ENCODE measurements at places on chromosomes 1 and 21.

- no peak for DNase-seq
These were observed 1.2 kb downstream of the TNFRSF8 start for GRCh38 chr1:12064073-12064969.

GRCh38 chr1:38834937-38835827, 24.4 kb downstream of the RRAGC start:
- peak; percentile 69 for DNase-seq

DNA sequence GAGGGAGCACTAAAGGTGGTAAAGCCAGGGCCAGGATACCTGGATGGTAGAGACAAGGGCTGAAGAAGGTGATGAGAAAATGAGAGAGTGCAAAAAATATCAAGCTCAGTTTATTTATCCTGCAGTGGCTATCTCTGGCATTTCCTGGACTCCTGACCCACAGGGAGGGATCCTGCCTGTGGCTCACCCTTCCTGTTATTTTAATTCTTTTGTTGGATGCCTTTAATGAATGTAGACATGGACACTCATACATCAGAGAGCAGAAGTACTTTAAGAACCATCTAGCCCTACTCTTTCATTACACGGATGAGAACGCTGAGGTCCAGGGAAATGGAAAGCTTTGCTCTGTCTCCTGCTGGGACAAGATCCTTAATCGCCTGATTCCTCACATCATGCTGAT, 20.6 kb downstream of the JUN start:
- no peak for DNase-seq

DNA sequence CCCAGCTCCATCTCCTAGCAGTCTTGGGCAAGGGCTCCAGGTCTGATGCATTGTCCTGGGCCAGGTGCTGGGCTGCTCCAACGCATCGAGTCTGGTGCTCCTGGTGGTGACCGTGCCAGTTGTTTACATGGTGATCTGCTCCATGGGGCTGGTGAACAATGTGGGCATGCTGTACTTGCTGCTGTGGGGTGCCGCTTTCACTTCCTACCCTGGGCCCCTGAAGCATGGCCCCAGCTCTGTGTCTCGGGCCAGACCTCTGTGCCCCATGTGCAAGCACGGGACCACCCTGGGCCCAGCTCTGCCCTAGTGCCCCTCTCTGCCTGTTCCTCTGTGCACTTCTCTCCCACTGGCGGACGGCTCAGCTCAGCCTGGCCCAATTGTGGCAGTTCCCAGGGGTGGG, 119.4 kb downstream of the MAST2 start:
- no peak for DNase-seq

GRCh38 chr1:181044449-181044966, 10.7 kb downstream of the MR1 start:
- DNase-seq = no peak

DNA sequence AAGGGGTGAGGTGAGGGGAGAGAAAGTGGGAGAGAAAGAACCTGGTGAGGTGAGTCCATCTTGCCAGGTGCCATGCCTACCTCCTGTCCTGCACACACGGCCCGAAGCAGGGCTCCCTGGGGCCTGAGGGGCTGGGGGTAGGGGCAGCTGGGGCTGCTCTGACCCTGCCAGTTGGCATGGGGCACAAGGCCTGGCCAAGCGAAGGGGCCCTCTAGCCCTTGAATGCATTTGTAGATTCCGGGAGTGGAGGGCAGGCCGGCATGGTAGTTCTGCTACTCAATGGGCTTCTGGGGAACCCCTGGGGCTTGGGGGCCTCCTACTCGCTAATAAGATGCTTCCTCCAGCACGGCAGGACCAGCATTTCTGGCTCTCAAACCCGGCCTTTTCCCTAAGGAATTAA, 3.6 kb upstream of the PRDM16 start:
- no peak for DNase-seq

DNA sequence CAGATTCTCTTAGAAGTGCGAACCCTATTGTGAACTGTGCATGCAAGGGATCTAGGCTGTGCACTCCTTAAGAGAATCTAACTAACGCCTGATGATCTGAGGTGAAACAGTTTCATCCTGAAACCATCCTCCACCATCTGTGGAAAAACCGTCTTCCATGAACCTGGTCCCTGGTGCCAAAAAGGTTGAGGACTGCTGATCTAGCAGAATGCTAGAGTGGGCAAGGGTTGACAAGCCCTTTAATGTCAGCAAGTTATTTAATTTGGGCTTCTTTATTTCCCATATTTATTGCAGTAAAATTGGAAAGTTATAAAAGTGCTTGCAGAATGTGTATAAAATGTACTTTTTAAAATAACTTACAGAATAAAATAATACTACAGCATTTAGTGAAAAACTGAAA, 26.4 kb downstream of the ALG14 start:
- DNase-seq = no peak

DNA sequence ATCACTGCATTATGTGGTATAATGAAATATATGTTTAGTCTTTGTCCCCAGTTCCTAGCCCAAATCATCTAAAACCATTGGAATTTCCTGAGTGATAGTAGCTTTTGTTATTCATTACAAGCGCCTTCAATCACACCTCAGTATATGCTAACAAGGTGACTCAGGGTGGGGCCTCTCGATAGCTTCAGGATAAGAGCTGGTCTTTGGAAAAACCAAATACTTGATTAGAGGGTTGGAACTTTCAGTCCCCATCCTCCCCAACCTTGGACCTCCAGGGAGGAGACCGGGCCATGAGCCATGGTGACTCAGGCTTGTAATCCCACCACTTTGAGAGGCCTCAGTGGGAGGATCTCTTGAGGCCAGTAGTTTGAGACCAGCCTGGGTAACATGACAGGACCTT, 5.1 kb upstream of the BRDT start:
- no peak for DNase-seq

GRCh38 chr1:53654216-53655210, 84.5 kb downstream of the GLIS1 start:
- no peak for DNase-seq

GRCh38 chr1:111671852-111672251, 52.3 kb downstream of the RAP1A start:
- DNase-seq = no peak

- DNase-seq = no peak
These were observed 1.3 kb downstream of the CADM3 start for GRCh38 chr1:159172614-159173291.

- DNase-seq = no peak
These were observed 25.2 kb downstream of the PROK1 start for GRCh38 chr1:110476028-110476765.

GRCh38 chr1:6245869-6246496, 2.0 kb downstream of the HES3 start:
- DNase-seq = peak; percentile 71

GRCh38 chr21:33402001-33402979, 923 bp upstream of the IFNGR2 start:
- no peak for DNase-seq

- no peak for DNase-seq
These were observed 559.3 kb upstream of the USP24 start for GRCh38 chr1:55774446-55774845.

GRCh38 chr1:5424802-5425703, 567.2 kb downstream of the NPHP4 start:
- DNase-seq = no peak

GRCh38 chr21:44382536-44382935, 29.1 kb downstream of the TRPM2 start:
- no peak for DNase-seq

GRCh38 chr21:16076465-16076864, 346.7 kb downstream of the USP25 start:
- DNase-seq = no peak

DNA sequence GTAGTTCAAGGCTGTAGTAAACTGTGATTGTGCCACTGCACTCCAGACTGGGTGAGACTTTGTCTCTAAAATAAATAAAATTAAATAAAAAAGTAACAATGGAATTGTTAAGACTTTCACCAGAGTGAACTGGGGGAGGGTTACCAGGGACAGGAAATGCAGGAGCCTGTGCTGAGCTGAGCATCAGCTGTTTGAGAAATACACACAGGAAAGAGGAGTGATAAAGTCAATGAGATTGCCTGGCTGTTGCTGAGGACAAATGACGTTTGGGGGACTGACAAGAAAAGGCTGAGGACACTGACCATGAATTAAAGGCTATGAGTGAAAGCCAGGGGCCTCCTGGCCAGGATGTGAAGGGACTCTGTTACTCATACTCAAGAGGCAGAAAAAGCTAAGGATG, 226.3 kb downstream of the SETD4 start:
- DNase-seq = no peak

GRCh38 chr1:77652970-77653516, 29.4 kb downstream of the ZZZ3 start:
- DNase-seq = no peak

GRCh38 chr1:64878931-64879611, 87.3 kb downstream of the JAK1 start:
- DNase-seq = no peak

- no peak for DNase-seq
These were observed 275.2 kb downstream of the COL11A1 start for GRCh38 chr1:102833151-102833550.

- no peak for DNase-seq
These were observed 19.5 kb upstream of the SH2D2A start for GRCh38 chr1:156836041-156836654.

GRCh38 chr1:105608713-105609112, 1447.8 kb upstream of the PRMT6 start:
- DNase-seq = peak; percentile 12

DNA sequence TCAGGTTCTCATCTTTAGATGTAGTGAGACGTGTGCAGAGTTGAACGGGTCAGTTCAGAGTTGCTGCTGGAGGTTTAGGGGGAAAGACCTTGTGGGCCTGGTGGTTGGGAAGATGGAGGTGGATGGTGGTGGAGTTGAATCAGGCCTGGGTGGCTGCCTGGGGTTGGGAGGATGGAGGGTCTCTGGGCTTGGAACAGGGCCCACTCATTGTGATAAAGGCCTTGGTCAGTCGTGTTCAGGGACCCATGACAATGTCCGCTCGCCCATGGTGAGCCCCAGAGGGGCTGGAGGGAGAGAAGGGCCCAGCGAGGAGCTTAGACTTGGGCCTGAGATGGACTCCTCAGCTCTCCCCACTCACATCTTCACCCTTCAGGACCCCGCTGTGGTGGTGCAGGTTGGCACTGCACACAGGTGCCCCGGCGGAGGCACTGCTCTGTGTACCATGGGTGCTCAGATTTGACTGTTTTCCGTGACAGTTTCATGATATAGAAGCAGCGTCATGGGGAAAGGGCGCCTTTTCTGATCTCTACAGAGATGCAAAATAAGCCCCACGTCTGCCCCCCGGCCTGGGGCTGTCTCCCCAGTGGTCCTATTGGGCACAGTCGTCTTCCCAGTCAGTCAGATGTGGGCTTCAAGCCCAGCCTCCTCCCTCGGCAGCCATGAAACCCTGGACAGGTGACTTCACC, 39.2 kb downstream of the DISP3 start:
- no peak for DNase-seq

DNA sequence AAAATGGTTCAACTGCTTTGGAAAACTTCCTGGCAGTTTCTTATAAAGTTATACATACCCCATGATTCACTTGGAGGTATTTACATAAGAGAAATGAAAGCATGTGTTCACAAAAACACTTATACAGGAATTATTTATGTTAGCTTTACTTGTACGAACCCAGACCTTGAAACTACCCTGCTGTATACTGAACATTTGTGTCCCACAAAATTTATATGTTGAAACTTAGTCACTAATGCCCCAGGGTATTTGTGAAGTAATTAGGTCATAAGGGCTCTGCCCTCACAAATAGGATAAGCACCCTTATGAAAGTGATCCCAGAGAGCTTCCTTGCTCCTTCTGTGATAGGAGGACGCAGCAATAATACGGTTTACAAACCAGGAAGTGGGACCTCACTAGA, 42.7 kb upstream of the B3GALT2 start:
- DNase-seq = no peak

DNA sequence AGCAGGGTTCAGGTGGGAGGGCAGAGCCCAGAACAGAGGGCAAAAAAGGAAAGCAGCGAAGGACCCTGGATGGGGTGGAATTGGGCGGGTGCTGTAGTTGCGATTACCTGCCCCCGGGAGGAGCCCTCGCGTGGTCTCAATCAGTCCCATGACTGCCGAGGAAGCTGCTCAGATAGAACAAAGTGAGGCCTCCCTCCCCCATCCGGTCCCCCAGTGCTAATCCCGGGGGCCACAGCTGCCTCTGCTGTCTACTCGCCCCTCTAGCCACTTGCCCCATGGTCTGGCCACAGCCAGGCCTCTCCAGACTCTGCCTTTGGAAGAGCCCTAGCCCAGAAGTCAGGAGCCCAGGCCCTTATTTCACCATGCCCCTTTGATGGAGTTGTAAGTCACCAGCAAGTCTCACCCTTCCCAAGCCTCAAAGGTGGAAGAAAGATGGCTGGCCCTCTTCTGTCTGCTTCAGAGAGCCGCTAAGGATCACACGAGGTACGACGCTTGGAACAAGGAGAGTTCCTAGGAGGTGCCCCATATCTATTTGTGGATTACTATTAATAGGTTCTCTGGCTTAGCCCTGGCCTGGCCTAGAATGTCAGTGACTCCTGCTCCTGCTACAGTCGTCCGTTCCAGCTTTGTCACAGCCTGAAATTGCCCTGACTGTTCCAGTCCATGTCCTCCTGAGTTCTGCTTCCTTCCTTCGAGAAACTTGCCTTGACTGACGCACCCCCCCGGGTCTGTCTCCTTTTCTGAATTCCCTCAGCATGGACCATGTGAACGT, 16.4 kb downstream of the ECHDC2 start:
- DNase-seq = peak; percentile 79

- DNase-seq = no peak
These were observed 37.2 kb downstream of the EPHA2 start for GRCh38 chr1:16118706-16119105.

DNA sequence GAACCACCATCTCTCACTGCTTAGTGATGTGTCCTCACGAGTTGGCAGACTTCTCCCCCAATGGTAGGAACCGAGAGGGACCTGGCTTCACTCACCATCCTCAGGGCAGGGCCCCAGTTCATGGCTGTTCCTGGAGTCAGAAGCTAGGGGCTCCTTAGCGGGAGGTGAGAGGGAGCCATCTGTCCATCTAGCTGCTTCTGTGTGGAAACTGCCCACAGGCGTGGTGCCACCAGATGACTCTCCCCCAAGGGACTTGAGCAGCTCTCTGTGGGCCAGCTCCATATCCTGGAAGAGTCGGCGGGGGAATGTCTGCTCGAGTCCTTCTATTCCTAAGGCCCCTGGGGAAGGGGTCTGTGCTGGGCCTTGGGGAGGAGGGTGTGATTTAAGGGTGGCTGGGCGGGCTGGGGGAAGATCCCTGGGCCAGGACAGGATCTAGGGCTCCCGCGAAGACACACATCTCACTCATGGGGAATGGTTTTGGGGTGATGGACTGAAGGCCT, 16.3 kb downstream of the LRRC71 start:
- DNase-seq = no peak

DNA sequence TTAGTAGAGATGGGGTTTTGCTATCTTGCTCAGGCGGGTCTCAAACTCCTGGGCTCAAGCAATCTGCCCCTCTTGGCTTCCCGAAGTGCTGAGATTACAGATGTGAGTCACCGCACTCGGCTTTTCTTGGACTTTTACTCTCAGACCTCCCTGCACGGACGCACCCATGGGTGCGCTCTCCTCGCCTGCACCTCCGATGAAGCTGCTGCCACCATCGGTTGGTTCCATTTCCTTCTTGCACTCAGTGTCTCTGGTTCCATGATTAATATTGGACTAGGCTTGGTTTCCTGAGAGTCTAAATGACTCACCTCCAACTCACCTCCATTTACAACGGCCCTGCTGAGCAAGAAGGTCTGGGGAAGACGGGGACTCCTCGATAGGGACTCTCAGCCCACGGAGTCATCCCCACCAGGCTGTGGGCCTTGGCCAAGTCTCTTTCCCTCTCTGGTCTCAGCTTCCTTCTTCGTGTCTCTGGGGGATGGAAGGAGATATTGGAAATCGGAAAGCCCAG, 6.7 kb upstream of the TNFRSF8 start:
- no peak for DNase-seq
